ENCODE measurements at places on chromosomes 3 and 15. TPM values are rescaled to one million over a fixed set of nuclear protein-coding genes. Genes with fewer than 3 reads are reported as not detected.

- peak; percentile 74 for DNase-seq
Observed at GRCh38 chr15:87672309-87673288, 583.9 kb downstream of the NTRK3 start.

GRCh38 chr3:141421639-141422319 is 53.5 kb downstream of the ZBTB38 start:
- peak; percentile 84 for DNase-seq

Gene SSUH2
- total RNA-seq, result not detected

Gene AGBL1
- total RNA-seq, result not detected

Gene CPA3
- 0.18 TPM for total RNA-seq

Gene CHST14
- total RNA-seq, result 14.9 TPM

Gene ADPRH
- total RNA-seq, result 4.1 TPM

Data from fibroblast of the aortic adventitia (primary cell).